Immature natural killer cell (primary cell): ENCODE measurements at places on chromosomes 13 and 19.

GRCh38 chr19:18939163-18939562 is 1.9 kb downstream of the HOMER3 start:
- DNase-seq, result no peak

DNA sequence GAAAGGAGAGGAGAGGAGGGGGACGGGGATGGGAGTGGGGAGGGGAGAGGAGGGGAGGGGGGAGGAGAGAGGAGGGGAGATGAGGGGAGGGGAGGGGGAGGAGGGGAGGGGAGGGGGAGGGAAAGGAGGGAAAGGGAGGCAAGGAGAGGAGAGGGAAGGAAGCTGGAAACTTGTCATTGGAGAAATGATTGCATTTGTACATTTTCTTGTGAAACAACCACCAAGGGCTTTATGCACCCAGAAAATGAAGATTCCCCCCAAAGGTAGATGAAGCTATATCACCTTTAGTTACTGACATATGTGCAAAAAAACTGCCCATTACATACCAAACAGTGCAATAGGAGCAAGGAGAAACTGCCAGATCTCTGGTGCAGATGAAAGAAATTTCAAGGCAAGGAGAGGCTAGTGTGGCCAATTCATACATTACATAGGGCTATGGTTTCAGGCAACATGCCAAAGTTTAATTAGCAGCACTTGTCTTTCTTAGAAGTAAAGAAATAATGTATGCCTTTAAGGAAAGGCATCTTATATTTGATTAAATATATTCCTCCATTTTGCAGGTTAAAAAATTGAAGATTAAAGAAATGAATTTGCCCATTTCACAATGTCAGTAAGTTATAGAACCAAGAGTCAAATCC is 49.5 kb upstream of the STK24 start:
- no peak for DNase-seq

DNA sequence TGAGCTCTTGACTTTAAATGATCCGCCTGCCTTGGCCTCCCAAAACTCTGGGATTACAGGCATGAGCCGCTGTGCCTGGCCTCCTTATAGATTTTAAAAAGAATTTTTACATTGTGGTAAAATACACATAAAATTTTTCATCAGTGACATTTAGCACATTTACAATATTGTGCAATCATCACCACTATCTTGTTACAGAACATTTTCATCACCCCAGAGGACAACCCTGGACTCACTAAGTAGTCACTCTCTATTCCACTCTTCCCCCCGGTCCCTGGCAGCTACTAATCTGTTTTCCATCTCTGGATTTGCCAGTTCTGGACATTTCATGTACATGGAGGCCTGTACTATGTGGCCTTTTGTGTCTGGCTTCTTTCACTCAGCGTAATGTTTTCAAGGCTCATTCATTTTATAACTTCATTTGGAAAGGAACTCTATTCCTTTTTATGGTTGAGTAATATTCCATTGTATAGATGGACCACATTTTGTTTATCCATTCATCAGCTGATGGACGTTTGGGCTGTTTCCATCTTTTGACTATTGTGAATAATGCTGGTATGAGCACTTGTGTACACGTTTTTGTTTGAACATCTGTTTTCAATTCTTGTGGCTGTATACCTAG is 19.9 kb downstream of the MEGF8 start:
- DNase-seq, result no peak

GRCh38 chr13:47421525-47421924 is 524.7 kb upstream of the HTR2A start:
- no peak for DNase-seq

- no peak for DNase-seq
Measured at GRCh38 chr13:105410602-105411001, 1124.9 kb downstream of the EFNB2 start.

- DNase-seq, result no peak
Measured at GRCh38 chr13:105914291-105915036, 621.0 kb downstream of the EFNB2 start.

DNA sequence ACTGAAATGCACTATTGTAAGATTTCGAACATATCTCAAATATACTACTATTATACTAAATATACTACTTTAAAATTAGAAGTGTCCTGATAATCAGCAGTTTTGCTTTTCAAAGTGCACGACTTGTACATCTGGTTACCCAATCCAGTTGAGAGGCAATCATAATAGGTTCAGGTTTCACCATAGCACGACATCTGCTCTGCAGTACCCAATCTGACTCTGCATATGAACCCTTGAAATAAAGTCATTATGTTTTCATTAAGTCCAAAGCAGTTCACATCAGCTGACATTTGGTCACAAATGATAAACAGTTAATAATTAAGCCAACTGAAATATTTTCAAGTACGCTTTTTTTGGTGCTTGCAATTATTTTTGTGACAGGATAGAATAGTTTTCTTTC is 90.6 kb downstream of the PCDH9 start:
- DNase-seq, result no peak

- no peak for DNase-seq
Measured at GRCh38 chr19:35307931-35308330, 16.0 kb downstream of the MAG start.

- no peak for DNase-seq
Measured at GRCh38 chr13:37319031-37319443, 213.6 kb upstream of the CSNK1A1L start.

- no peak for DNase-seq
Measured at GRCh38 chr13:50979187-50979586, 69.6 kb downstream of the RNASEH2B start.

DNA sequence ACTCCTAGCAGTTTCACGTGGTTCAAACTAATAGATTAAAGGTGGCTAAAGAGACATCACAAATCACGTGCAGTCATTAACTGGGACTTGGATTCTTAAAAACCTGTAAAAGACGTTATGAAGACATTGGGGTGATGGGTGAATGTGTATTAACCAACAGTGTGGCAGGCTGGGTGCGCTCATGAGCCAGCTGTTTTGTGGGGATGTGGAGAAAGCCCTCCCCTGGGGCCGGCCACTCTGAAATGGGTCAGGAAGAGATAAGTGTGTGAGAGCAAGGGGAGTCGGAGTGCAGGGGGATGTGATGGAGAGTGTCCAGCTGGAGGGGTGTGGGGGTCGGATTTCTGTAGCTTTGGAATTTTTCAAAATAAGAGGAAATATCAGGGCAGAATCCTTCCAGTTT is 10.4 kb downstream of the UPF1 start:
- no peak for DNase-seq

- DNase-seq, result no peak
Measured at GRCh38 chr13:98556968-98557631, 19.8 kb downstream of the STK24 start.

DNA sequence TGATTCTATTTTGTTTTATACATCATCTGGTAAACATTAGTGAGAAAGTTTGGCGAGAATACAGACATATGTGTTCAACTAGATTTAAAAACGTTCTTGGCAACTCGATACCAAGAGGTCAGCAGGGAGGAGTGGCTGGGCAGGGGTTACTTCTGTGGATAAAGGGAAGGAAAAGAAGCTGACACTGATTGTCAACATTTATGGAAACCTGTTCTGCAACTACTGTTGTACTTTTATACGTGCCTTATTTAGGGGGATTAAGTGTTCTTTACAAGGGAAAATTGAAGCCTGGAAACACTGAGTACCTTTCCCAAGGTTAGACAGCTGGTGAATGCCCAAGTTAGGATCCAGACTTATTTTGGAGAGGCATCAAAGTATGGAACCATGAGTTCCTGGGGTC is 65.0 kb downstream of the MTUS2 start:
- DNase-seq, result no peak

- no peak for DNase-seq
Measured at GRCh38 chr19:2805991-2806649, 13.5 kb upstream of the ZNF554 start.

DNA sequence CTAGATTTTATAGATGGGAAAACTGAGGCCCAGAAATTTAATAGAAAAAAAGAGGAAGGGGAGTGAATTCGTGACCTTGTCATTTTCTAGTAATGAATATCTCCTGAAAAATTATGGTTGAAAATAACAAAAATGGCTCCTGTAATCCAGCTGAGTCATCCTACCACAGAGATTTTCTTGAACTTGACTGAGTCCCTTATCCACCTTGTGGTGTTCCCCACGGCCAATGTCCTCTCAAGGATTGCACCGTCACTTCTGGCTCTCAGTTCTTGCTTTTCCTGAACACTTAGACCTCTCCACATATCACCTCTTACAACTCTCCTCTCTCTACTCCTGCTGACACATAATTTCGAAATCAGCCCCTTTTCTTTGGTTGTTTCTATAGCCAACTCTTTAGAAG is 1.2 kb upstream of the KATNAL1 start:
- no peak for DNase-seq

DNA sequence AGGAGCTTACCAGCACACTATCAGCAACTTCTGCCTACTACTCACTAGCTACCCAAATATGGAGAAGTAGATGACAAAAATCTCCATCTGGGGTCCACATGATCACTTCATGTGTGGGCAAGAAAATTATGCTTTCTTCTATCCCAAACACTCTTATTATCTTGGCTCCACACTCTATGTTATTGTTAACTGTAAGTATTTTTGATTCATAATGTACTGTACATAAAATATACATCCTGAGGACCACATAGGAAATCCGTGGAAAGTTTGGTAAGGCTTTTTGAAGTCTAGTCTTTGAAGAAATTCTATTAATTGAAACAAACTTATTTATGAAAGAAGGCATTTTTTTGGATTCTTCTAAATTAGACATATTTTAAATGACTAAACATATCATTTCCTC is 378.8 kb downstream of the DACH1 start:
- no peak for DNase-seq

DNA sequence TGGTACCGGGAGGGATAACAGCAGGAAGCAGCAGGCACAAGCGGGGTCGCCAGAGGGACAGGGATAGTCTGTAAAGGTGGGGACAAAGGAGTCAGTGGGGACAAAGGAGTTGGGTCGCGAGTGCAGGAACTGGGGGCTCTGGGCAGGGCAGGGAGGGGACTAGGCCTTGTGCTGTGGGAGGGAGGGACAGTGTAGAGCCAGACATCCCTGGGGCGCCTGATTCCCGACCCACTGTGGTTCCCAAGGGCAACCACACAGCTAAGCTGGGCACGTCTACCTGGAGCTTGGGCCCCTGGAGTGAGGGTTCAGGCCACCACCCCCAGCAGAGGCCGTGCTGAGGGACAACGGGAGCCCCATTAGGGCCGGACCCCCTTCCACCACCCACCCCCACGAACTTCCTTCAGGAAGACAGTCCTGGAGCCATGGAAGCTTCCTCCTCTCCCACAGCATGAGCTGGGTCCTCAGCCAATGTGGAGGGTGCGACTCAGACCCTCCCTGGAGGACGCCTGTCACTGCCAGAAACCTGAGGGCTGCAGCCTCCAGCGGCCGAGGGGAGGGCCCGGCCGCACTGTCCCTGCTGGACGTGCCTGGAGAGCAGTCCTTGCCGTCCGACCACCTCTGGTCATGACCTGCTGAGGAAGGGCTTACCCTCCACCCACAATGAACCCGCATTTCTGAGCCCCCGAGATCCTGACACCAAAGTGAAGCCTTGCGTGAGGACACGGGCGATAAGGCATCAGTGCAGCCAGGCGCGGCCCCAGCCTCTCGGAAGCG is 77.9 kb downstream of the SPACA7 start:
- no peak for DNase-seq

DNA sequence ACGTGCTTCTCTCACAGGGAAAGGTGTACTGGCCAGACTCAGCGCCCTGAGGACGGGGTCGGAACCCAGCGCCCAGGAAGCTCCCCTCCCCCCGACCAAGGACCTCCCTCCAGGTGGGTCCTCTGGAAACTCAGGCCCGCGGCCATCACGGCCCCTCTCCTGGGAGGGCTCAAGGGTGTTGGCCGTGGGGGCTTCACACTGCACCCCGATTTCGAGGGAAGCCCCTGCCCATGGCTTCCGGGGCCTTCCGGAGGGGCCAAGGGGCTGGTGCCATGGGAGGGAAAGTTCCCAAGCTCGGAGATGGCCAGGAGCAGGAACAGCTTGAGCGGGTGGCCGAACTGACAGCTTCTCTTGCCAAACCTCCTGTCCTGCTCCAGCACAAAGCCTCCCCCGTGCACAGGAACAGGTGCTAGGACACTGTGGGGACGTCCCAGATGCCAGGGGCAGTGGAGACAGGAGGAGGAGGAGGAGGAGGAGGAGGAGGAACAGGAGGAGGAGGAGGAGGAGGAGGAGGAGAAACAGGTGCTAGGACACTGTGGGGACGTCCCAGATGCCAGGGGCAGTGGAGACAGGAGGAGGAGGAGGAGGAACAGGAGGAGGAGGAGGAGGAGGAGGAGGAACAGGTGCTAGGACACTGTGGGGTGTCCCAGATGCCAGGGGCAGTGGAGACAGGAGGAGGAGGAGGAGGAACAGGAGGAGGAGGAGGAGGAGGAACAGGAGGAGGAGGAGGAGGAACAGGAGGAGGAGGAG is 10.0 kb downstream of the SBNO2 start:
- DNase-seq, result no peak

- no peak for DNase-seq
Measured at GRCh38 chr13:43838909-43839308, 40.6 kb downstream of the CCDC122 start.

GRCh38 chr13:97257228-97257755 is 35.2 kb downstream of the MBNL2 start:
- no peak for DNase-seq

- DNase-seq, result no peak
Measured at GRCh38 chr13:103395139-103395538, 328.9 kb upstream of the SLC10A2 start.

- no peak for DNase-seq
Measured at GRCh38 chr19:31353833-31354232, 4.6 kb upstream of the TSHZ3 start.

DNA sequence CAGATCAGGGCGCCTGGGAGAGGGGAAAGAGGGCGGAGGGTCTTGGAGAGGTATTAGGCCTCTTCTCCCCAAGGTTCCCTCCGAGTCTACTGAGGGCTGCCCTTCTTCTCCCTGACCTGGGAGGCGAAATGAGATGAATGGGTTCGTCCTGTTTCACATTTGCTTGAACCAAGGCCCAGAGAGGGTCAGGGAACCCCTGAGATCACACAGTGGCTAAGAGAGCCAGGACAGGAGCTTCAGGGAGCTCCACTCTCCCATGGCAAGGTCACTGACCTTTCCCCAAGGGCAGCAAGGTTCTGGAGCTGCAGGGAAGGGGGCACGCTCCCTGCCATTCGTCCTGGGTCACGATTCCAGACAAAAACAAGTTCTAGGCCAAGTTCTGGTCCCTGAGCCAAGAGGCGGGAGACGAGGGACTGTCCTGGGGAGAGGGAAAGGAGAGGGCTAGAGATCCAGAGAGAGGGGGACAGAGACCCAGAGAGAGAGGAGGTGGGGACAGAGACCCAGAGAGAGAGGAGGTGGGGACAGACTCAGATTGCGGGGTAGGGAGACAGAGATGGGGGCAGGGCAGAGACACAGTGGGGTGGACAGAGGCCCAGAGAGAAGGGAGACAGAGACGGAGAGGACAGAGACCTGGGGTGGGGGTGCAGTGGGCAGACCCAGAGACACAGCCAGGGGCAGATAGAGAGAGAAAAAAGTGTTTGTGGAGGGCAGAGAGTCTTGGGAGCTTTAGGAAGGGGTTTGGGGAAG is 541 bp downstream of the ASPDH start:
- no peak for DNase-seq

- DNase-seq, result no peak
Measured at GRCh38 chr19:49755956-49756355, 7.2 kb downstream of the TSKS start.
